Cardiac muscle cell (in vitro differentiated cells and primary cell): ENCODE measurements at places on chromosomes 5 and 9.

DNA sequence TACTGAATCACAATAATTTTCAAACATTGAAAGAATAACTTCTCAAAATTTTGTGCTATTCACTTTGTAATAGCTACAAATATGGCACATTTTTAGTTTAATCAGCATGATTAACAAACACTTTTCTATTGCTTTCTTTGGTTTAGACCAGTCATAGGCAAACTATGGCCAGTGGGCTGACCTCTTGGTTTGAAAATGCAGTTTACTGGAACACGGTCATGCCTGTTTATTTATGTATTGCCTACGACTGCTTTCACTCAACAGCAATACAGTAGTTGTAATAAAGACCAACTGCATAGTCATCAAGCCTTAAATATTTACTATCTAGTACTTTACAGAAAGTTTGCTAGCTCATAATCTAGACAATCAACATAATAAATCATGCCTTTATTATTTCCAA, 810.8 kb downstream of the TLE1 start:
- no peak for DNase-seq

GRCh38 chr5:33973271-33973670, 11.2 kb downstream of the SLC45A2 start:
- no peak for DNase-seq

GRCh38 chr5:172939071-172939470, 20.2 kb upstream of the RPL26L1 start:
- peak; percentile 37 for DNase-seq

DNA sequence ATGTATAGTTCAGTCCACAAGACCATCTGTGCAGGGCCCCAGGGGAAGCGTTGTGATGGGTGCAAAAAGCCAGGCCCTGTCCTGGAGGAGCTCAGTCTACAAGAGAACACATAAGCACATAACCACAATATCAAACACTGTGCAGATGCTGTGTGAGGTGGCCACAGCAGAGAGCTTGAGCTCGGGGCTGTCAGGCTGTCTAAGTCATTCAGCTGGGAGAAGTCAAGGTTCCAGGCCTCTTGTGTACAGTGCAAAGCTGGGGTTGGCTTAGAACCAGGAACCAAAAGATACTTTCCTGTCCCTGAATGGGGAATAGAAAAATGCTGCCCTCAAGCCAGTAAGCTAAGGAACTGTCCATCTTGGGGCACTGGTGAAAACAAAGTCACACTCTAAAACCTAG, 75.0 kb downstream of the PRDM6 start:
- peak; percentile 16 for DNase-seq

GRCh38 chr9:110815361-110815760, 146.8 kb downstream of the MUSK start:
- no peak for DNase-seq

- DNase-seq = no peak
These were observed 16.5 kb downstream of the NEK6 start for GRCh38 chr9:124274226-124274625.

DNA sequence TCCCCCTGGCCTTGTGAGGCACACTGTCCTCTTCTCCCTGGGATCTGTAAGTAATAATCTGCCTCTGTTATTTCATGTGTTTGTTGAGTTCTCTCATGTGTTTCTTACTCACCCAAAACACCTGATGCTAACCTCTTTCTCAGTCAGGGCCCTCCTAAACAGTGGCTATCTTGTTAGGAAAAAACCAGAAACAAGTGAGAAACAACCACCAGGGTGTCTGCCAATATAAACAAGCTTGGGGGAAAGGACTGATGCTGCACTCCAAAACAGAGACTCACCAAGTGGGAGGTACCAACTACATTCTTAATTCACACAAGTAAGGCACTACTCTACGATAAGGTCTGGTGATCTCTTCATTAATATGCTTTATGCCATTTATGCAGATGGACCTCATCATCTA, 564.4 kb downstream of the SEMA5A start:
- DNase-seq = peak; percentile 25

DNA sequence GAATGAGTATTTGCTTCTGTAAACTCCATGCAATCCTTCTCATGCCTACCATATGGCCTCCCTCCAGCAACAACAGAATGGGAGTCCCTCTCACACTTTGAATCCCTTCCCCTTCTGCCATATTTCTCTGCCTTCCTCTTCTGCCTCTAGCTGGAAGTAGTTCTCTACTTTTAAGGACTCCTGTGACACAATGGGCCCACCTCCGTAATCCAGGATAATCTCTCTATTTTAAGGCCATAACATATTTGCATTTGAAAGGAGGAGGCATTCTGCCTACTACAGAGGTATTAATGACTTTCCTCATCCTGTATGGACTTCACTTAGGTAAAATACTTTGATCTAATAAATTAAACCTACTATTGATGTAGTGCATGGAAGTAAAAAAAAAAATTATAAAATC, 155.4 kb upstream of the ITGA1 start:
- no peak for DNase-seq

- no peak for DNase-seq
These were observed 53.3 kb upstream of the ANGPTL2 start for GRCh38 chr9:127175764-127176163.

GRCh38 chr9:124786881-124787573, 10.1 kb downstream of the OLFML2A start:
- DNase-seq = no peak

DNA sequence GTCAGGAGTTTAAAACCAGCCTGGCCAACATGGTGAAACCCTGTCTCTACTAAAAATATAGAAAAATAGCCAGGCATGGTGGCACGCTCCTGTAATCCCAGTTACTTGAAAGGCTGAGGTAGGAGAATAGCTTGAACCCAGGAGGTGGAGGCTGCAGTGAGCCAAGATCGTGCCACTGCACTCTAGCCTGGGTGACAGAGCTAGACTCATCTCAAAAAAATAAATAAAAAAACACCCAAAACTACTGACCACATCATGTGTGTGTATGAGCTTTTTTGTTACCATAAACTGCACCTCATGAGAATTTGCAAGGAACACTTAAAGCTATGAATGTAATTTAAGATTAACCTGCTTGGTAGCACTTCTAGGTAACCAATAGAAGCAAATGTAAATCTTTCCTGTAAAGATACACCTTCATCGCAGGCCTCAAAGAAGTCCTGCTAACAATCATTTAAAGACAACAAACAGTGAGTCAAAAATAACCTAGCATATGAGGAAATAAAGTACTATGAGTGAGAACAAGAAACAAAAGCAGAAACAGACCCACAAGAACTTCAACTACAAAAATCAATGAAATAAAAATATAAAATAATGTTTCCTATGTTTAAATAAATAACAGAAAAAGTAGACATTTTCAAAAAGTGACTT, 13.0 kb downstream of the SLC38A9 start:
- no peak for DNase-seq

DNA sequence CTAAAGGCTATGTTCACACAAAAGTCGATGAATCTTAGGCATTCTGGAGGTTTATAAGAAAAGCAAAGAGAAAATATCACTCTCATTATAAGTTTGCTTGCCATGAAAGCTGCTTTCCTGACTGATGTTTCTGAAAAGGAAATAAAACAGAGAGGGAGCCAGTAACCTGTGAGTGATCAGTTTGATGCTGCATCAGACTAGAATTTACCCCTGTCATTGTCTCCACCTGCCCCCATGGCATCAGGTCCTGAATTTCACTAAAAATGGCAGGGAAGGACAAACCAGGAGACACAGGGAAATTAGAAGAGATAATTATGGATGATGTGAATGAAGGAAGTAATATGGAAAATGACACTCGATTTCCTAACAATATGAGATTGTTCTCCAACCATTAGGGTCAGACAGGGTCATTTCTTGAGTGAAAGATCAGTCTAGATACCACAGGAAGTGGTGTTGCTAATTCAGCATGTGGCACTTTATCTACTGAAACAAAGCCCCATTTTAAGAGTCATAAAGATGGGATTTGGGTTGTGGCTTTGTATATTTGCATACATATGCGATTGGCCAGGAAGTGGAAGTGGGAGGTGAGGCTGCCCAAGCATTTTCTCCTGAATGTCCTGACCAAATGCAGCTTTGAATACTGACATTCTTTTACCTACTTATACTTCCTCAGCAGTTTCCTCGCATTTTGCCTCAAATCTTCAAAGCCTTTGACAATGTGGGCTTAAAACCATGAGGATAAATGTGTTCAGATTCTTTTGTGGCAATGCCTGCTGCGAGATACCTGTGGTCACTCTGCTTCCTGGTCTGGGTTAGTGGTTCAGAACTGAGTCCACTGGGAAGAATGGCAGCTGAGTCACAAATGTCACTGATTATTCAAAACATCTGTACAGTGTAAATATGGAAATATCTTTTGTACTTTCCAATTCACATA, 29.7 kb downstream of the MEGF10 start:
- DNase-seq = no peak

- DNase-seq = no peak
These were observed 112.8 kb downstream of the EMB start for GRCh38 chr5:50328193-50328729.

GRCh38 chr5:56529666-56530430, 285.5 kb upstream of the MAP3K1 start:
- DNase-seq = no peak

GRCh38 chr5:118597543-118597942, 390.8 kb downstream of the DTWD2 start:
- DNase-seq = no peak

GRCh38 chr9:71816916-71817451, 48.7 kb upstream of the CEMIP2 start:
- DNase-seq = no peak

- DNase-seq = no peak
These were observed 133.8 kb downstream of the LIFR start for GRCh38 chr5:38422622-38423021.

- no peak for DNase-seq
These were observed 102.7 kb downstream of the ADAMTS12 start for GRCh38 chr5:33788922-33789566.

- no peak for DNase-seq
These were observed 48.9 kb downstream of the CFAP90 start for GRCh38 chr5:7801891-7802614.

DNA sequence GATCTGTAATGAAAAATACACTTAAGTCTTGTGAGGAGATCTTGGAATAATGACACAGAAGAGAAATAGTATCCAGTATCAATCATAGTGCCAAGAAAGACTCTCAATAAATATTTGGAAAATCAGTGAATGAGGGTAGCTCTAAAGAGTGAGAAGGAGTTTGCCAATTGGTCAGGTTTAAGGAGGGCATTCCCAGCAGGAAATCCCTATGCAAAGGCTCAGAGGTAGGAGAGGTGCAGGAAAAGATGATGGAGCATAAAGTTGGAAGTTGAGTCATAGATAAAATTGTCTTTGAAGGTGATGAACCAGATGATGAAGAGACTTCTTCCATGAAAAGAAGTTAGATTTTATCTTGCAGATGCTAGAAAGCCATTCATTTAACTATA, 27.8 kb downstream of the TNPO1 start:
- DNase-seq = no peak

DNA sequence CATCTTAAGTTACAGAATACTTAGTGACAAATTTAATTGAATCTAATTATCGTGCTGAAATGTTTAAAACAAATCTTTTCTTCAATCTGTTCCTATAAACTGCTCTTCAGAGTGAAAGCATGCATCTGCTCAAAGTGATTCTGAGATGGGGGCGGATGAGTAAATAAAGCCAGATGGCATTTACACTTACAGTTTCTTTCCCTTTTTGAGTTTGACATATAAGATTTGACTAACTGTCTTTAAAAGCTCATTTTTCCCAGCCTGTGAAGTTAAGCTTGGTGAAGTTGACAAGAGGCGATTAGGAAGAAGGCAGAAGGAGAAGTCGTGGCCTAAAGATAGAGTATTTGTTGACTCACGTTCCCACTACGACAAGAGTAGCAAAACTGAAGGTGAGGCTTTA, 137.4 kb downstream of the LPAR1 start:
- no peak for DNase-seq

GRCh38 chr9:98654247-98654646, 54.5 kb downstream of the GABBR2 start:
- DNase-seq = no peak

- DNase-seq = no peak
These were observed 108.2 kb downstream of the SYK start for GRCh38 chr9:90909747-90910283.

DNA sequence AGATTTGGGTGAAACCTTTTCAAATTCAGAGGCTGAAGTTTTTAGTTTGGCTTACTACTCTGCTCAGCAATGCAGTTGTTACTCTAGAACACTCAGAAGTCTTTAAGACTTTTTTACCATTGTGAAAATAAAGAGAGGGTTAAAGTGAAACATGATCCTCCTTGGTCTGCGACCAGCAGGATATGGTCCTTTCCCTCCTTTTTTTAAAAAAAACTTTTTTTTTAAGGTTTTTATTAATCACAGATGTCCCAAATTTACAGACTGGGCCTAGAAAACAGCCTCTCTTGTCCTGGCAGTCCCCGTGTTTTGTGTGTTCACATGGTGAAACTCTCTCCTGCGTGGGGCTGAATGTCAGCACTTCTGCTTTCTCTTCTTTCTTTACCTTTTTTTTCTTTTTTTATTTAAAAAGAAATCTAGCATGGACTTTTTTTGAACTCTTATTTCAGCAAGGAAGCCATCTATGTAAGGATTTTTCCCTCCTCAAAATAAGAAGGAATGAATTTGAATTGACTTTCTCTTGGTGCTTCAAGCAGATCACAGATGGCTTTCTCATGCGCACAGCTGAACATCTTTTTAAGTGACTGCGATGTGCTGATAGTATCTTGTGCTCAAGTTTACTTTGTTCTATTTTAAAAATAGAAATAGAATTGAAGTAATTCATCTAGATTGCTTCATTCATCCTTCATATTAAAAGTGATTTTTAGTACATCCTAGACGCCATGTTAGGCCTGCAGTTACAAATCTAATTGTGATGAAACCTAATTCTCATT, 128.7 kb upstream of the OTULINL start:
- peak; percentile 29 for DNase-seq

- DNase-seq = no peak
These were observed 42.6 kb downstream of the LPAR1 start for GRCh38 chr9:110995420-110996340.

DNA sequence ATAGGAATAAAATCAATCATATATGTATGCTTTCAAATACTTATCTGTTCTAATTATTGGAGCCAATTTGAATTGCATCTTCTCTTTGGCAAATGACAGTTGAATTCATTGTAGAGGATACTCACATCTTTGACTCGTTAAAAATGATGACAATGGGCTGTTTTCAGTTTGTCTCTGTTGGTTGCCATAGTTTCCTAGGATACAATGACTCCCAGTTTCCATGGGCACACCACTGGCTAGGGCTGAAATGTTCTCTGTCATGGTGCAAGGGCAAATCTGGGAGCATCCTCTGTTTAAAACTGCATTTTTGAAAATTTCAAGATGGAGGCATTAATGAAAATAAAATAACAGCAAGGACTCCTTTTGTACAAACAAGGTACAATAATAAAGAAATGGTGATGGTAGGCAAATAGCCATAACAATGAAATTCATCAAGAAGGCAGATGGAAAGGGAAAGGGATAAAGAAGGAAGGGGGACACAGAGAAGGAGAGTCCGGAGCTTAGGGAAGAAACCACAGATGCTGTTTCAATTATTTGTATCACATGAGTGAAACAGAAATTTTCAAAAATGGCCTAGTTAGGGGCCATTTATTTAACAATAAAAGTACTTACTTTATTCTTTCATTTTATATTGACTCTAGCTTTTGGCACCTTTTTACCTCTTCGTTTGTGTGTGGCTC, 378.8 kb upstream of the SEMA6A start:
- DNase-seq = no peak

- DNase-seq = no peak
These were observed 28.4 kb downstream of the CDHR2 start for GRCh38 chr5:176577312-176578176.
